Liver (tissue), 10 donors: ENCODE measurements at places on chromosomes 6 and 20. TPM values are rescaled to one million over a fixed set of nuclear protein-coding genes. Genes with fewer than 3 reads are reported as not detected.

DNA sequence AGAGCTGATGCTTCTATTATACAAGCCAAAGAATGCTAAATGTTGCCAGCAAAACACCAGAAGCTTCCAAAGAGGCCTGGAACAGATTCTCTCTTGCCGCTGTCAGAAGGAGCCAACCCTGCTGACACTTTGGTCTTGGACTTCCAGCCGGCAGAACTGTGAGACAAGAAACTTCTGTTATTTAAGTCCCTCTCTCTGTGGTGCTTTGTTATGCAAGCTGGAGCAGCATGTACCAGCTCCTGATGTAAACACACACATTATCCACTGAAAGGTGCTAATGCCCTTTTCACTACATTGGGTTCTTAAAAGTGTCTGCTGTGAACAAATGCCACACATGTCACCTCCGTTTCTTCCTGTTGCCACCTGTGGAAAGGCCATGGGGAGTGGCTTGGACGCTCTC is 25.9 kb upstream of the PRELID3B start:
- DNase-seq: no peak

Gene SLC23A2
- polyA plus RNA-seq: 18.9 TPM

Gene C20orf144
- not detected for polyA plus RNA-seq

Gene MYLK4
- polyA plus RNA-seq: 0.07 TPM

Gene HLA-DQB1
- polyA plus RNA-seq: 1.9 TPM
